Left ventricle myocardium superior (tissue), 1 donor: ENCODE measurements at places on chromosomes 1 and 21.
A peak's percentile ranks its signal among the peaks of the same experiment; 100 is the strongest.

- no peak for DNase-seq
Observed at GRCh38 chr1:26771285-26771642, 16.5 kb upstream of the PIGV start.

- DNase-seq: no peak
Observed at GRCh38 chr1:93143136-93143535, 37.1 kb downstream of the TMED5 start.

DNA sequence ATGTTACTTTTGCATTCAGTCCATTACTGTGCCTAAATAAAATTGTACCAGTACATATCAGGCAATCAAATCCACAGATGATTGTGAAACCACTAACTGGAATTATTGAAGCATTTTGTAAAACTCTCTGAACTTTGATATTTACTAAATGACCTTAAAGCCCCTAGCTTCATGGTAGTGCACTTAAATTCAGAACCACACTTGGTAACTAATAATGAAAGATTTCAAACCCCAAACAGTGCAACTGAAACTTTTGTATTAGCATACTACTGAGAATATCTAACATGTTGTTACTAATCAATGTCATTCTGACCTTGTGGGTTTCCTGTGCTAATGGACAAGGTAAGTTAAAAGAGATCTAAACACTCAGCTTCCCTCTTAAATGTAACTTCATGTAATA, at the start of gene CFHR3:
Gene CFHR3, plus strand, starts transcription at position 238 of the 400 bp plus-strand sequence. Its CDS starts 47 bp downstream, at position 285.
- no peak for DNase-seq

- DNase-seq: no peak
Observed at GRCh38 chr1:224783006-224783651, 146.3 kb upstream of the DNAH14 start.

DNA sequence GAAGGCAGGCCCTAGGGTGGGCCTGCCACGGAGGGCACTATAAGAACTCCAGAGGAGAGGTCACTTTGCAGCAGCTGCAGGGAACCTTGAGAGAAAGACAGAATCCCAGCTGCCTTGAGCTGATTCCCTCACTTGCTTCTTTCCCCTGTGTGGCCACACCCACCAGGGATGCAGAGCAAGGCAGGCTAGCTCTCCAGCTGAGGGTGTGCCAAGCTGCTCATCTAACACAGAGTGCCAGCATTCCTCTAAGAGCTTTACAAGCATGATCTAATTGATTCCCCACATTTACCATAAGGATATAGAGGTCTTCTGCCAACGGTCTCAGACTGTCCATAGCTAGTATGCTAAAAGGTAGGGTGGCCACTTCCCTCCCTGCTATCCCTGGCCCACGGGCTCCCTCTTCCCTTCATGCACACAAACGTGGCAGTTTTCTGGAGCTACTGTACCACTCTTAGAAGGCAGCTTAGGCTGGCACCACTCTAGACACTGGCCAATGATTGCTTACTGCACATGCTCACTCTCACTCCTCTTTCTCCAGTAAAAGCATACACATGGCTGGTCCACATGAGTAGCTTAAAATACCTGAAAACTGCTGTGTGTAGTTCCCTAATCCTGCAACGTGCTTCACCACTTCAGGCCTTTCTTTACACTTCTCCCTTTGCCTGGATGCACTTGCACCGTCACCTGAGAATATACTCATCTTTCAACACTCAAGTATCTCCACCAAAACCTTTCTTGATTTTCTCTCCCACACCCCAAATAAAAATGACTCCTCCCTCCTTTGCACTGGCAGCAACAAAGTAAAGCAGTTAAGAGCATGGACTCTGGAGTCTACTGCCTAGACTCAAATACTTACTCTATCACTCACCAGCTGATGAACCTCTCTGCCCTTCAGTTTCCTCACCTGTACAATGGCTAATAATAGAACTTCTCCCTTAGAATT, 57.7 kb downstream of the DMAP1 start:
- DNase-seq: no peak

- no peak for DNase-seq
Observed at GRCh38 chr1:179805291-179806195, 62.5 kb downstream of the FAM163A start.

- DNase-seq: peak; percentile 90
Observed at GRCh38 chr1:227946624-227947385, 927 bp downstream of the WNT9A start.

GRCh38 chr1:170513138-170513537, 18.8 kb upstream of the GORAB start:
- no peak for DNase-seq

GRCh38 chr1:221739018-221739676, 2.7 kb downstream of the DUSP10 start:
- no peak for DNase-seq

DNA sequence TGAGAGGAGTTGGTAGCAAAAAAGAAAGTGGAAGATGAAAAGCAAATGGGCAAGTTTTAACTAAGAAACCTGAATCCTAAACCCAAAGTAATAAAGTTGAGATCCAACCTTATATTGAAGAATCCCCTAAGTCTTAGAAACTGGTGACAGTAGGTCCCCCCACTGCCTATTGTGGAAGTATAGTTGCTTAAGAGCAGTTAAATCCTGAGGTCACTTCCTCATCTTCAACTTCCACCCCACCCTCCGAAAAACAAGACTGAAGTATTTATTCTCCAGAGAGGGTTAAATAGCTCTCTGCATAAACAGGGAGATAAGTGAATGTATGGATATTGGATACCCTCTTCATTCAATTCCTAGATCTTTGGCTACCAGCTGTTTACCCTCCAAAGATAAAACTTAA, 3.3 kb upstream of the DSTYK start:
- DNase-seq: no peak

DNA sequence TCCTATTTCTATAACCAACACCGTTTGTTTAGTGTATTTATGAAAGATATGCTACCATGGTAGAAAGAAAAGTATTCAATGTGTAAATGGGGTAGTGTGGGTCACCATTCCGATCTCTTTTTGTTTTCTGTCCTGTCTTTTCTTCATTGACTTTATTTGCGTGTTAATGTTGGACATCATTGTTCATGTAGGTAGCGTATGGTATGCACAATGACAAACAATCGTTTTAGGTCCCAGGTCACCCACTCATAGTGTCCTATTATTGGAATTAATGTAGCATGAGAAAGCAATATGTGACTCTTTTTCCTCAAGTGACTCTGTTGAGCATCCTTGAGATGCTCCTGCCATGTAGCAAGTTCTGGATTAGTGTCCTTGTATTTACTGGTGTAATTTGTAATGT, 25.4 kb downstream of the ATP5PO start:
- no peak for DNase-seq

DNA sequence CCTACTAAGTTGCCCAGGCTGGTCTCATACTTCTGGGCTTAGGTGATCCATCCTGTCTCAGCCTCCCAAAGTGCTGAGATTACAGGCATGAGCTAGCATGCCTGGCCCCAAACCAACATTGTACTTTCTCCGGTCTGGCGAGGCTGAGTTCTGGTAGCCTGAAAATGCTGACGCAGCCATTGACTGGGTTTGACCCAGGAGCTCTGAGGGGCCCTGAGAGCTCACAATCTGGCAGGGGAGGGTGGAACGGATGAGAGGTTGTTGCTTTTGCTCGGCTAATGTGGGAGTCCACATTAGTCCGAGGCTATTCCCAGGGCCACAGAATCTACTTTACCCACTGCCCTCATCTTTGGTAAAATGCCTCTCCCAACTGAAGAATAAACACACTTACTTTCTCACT, 35.1 kb upstream of the PARP1 start:
- no peak for DNase-seq

- DNase-seq: peak; percentile 61
Observed at GRCh38 chr1:5975133-5975880, 16.9 kb downstream of the NPHP4 start.

- DNase-seq: peak; percentile 80
Observed at GRCh38 chr1:229434005-229434640, at the start of gene ACTA1. Gene ACTA1 (minus strand): TSS chr1:229434094. CDS start chr1:229433115, 979 bp downstream.

DNA sequence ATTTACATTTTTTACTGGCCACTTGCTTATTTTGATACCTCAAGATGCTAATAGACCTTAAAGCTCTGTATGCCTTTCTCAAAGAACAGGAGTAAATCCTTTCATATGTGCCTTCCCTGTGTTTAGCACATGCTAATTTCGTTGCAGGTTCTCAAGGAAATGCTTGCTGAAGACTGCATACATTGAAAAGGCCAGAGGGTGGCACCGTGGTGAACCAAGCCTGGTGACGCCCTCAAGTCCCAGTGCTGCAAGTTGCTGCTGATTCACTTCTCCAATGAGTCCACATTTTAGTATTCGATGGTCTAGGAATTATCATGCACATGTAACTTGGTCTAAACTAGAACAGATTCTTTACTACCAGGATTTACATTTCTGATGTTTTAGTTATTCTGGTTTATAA, 94.1 kb downstream of the CLDN17 start:
- DNase-seq: no peak

GRCh38 chr1:221908573-221908972, 166.7 kb upstream of the DUSP10 start:
- DNase-seq: no peak

DNA sequence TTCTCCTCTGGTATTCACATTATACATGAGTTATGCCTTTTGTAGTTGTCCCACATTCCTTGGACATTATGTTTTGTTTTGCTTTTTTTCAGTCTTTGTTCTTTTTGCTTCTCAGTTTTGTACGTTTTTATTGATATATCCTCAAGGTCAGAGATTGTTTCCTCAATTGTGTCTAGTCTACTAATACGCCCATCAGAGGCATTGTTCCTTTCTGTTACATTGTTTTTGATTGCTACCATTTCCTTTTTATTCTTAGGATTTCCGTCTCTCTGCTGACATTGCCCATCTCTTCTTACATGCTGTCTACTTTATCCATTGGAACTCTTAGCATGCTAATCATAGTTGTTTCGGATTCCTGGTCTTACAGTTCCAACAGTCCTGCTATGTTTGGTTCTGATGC, 27.8 kb upstream of the MPC2 start:
- no peak for DNase-seq

- DNase-seq: no peak
Observed at GRCh38 chr21:40615505-40616376, 231.2 kb downstream of the DSCAM start.

GRCh38 chr1:1619917-1620361, 4.6 kb downstream of the MIB2 start:
- peak; percentile 85 for DNase-seq

GRCh38 chr21:42843056-42843455, 36.3 kb downstream of the WDR4 start:
- DNase-seq: peak; percentile 10

DNA sequence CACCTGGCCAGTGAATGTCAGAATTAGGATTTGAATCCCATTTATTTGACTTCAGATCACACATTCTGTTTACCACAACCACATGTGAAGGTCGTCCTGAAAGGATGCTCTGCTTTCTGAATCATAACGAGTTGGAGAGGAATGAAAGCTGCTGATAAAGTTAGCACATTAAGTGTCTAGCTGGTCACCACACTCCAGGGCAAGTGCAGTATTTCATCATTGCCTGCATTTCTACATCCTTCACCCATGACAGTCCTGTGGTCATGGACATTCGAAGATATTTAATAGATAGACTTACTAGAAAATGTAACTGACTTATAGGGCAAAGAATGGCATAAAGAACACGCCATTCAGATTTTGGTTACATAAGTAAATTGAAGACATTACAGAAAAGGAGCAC, 52.7 kb upstream of the ST6GALNAC3 start:
- DNase-seq: no peak

GRCh38 chr1:30418061-30418938, 305.1 kb downstream of the MATN1 start:
- DNase-seq: no peak

- DNase-seq: no peak
Observed at GRCh38 chr1:8303141-8303540, 14.8 kb upstream of the SLC45A1 start.

- DNase-seq: no peak
Observed at GRCh38 chr1:25689686-25690381, 73.2 kb downstream of the MAN1C1 start.

DNA sequence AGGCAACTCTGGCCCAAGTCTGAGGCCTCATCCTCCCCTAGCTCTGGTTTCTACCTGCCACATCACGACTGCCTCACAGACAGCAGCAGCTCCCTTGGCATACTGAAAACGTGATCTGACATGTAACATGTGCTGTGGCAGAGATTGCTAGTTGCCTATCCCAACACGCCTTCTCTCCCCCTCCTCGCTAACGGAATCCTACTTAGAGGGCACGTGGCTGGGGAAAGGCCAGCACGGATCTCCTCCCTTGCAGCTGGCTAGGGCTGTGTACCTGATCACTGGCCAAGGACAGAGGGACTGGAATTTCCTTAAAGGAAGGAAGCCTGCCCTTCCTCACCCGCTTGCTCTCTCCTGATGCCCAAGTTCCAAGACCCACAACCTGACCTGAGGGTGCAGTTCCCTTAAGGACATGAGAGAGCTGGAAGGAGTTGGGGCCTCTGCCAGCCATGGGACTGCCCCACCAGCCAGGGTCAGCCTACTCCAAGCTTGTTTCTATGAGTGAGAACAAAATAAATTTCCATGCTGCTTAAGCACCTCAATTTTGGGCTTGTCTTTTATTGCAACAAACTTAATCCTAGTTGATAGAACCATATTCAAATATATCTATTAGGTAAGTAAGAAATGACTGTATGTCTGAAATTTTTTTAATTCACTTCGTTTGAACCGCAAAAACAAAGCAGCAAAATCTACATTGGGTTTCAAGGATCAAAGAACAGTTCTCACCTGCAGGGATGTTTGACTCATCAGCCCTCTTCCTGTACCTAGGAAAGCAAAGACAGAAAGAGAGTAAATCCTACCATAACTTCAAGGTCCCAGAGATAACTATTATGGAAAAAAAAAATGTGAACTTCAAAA, 7.2 kb downstream of the SETD4 start:
- DNase-seq: no peak

DNA sequence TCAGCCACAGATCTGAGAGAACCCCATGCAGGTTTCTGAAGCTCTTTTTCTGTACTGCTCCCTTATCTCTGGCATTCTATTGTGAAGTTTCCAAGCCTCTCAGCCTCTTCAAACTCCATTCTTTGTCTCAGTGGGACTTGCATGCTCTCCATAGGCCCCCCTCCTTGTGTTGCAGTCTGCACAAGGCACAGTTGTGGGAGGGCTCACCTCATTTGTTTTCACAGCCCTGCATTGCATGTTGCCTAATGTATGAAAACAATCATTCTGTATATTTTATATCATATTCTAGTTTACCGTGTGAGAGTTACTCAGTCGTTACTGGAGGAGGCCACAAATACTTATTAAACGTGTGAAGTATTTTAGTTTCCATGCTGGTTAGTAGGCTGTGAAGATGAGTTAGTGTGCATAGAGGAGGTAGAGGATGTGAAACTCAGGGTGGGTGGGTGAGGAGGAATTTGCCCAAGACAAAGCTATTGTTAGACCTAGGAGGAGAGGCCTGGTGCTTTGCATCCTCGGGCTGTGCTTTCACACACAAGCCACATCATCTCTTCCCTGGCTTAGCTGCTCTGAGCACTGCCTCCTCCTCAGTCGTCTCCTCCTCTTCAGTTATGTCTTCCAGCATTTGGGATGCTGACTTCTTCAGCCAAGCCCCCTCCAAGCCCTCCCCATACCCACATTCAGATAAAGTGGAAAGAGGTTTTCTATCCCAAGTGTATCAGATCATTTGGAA, 7.8 kb upstream of the CHI3L2 start:
- DNase-seq: no peak

DNA sequence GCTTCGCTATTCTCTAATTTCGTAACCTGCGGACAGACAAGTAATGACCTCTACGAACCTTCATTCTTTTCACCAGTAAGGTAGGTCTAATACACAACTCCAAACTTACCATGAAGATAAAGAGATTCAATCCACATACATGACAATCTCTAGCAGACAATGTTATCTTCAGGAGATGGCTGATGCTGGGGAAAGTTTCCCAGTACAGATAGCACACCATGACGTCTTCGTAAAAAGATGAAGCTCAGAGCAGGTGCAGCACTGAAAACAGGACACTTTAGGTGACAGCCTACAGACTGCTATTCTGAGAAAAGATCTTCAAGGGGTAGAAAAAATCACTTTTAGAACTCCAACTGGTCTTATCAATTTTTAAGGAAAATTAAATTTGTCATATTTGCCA, 41.3 kb downstream of the ZNF281 start:
- DNase-seq: no peak
